ENCODE measurements at places on chromosomes 4 and X.

GRCh38 chr4:125243789-125244397 is 70.9 kb upstream of the FAT4 start:
- DNase-seq = no peak

GRCh38 chrX:78333521-78333920 is 6.1 kb upstream of the CYSLTR1 start:
- peak; percentile 38 for DNase-seq

DNA sequence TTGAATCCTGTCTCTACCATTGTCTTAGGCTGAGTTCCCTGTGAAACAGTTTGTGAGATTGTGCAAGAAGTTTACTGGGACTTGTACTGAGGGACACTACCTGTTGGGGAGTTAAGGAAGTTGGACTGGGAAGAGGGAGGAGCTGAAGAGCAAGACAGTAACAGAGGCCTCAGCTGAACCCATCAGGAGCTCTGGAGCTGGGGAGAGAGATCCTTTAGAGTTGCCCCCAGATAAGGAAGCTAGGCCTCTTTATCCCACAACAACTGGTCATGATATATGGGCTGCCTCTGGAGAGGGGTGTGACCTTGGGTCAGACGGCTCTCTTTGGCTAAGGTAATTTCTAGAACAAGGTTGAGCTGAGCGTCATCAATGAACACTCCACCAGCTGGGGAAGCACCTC is 137.8 kb upstream of the SLC4A4 start:
- DNase-seq = no peak

DNA sequence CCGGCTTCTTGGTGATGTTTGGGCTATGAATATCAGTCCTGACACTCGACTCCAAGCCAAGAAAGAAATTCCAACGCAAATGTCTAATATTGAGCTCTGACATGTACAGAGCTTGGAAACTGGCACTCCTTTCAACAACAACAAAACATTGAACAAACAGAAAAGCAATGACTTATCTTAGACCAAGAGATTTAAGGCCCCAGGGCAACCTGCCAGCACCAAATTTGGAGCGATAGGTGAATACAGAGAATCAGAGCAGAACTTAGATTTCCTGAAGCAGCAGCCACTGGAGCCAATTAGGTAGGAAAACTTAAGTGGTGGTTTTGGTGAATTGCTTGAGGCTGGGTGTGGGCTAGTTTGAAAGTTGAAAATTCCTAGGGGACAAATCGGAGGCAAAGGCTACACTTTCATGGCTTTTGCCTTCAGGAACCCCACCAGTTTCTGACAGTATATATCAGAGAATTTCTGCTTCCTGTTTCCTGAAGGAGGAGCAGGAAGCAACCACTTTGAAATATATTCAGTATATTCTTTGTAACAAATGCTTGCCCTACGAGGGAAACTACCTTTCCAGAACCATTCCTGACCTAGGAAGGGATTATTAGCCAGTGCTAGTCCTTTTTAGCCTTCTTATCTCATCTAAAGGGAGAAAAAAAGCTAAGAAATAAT is 10.1 kb upstream of the FMR1 start:
- DNase-seq = no peak

- peak; percentile 24 for DNase-seq
Observed at GRCh38 chr4:87007528-87008446, 73.0 kb downstream of the AFF1 start.

All from CD4-positive, alpha-beta T cell treated with Interleukin-1 beta for 1 hour (primary cell).